ENCODE measurements at places on chromosomes 3 and 15. TPM values are rescaled to one million over a fixed set of nuclear protein-coding genes. Genes with fewer than 3 reads are reported as not detected.

Gene DNAH12
- 3.0 TPM for polyA plus RNA-seq

- no peak for DNase-seq
These were observed 112.3 kb downstream of the PTPRG start for GRCh38 chr3:61673651-61674050.

DNA sequence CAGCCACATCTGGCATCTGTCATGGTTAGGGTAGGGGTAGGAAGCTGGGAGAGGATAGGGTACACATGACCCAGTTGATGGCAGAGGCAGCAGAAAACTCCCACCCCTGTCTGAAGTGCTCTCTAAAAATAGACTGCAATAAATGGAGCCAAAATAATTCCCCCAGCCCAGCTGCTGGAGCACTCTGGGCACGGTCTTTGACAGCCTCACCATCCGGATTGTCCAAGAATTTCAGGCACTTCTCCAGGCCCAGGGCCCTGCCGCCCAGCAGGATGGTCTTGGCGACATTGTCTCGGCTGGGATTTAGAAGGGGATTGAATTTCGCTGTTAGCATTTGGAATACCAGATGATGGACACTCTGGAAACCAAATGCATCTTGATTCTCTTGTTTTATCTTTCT, 103.7 kb downstream of the IQSEC1 start:
- no peak for DNase-seq

- no peak for DNase-seq
These were observed 92.7 kb downstream of the LRRC28 start for GRCh38 chr15:99343881-99344551.

DNA sequence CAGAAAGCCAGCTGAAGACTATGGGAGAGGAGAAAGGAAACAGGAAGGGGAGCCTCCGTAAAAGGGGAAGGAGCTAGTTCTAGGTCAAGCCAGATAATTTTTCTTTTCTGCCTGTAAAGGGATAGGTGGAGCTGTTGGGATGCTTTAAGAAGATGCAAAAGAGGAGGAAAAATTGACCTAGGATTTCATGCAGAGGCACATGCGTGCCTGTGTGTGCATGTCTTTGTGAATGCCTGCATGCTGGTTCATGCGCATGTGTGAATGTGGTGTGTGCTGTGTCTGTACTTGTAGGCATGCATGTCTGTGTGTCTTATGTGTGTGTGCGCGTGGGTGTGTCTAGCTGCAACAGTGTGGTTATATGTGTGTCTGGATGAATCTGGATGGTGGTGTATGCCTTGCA, 27.3 kb downstream of the CCDC33 start:
- no peak for DNase-seq

DNA sequence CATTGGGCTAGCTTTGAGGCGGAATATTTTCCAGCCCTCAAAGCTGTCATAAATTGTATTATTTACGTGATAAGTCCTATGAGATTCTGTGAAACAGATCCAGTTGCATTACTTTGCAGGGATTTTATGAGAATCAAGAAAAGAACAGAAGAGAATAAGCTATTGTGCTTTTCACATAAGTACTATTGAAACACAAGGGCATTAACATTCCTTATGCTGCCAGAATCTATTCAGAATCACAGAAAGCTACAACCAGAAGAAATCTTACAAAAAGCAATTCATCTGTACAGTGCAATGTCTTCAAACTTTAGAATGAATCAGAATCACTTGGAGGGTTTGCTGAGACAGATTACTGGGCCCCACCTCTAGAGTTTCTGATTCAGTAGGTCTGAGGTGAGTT, 10.6 kb upstream of the CACNA1D start:
- DNase-seq = no peak

GRCh38 chr3:115931581-115931980, 308.3 kb downstream of the GAP43 start:
- DNase-seq = no peak

Gene GPR62
- 0.48 TPM for polyA plus RNA-seq

Gene PRSS50
- 3.2 TPM for polyA plus RNA-seq

DNA sequence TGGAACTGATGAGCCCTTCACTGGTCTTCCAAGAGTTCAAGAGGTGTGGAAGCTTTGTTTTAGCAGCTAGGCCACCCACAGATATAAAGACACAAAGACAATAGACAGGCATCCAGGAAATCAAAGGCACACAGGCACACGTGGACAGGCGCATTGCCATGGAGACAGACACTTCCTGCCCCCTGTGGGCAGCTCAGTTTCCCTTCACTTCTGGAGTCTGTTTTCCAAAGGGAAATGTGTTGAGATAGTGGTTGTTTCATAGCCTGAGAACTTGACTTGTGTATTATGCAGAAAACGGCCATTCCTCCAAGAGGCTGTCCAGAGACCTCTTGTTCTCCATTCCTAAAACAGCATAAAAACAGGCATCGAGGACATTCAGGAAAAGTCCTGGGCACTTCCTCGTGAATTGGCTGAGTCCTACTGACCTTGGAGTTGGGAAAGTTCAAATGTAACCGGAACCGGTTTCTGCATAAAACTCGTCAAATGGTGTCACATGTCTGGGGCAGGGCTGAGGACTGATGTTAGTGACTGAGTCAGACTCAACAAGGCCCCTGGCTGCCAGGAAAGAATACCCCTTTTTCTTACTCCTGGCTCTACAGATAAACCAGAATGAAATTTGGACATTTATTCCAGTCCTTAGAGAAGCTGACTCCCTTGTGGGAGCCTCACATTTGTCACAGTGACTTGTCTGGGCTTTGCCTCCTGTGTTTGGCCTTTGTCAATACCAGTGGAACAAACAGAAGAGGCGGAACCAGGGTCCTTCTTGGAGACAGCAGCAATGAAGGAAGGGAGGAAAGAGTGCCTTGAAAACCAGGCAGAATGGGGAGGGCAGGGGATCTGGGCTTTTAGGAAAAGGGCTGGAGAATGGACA, 1.3 kb downstream of the ALPK3 start:
- no peak for DNase-seq

Gene INSYN1
- 12.6 TPM for polyA plus RNA-seq

- DNase-seq = no peak
These were observed 95.8 kb downstream of the P3H2 start for GRCh38 chr3:190024912-190025311.

Measured in left kidney (tissue), 8 donors.